ENCODE measurements at places on chromosomes 11 and 22. TPM values are rescaled to one million over a fixed set of nuclear protein-coding genes. Genes with fewer than 3 reads are reported as not detected.

NXPE1 gene
- not detected for total RNA-seq

OR4A16 gene
- total RNA-seq, result not detected

SLC25A18 gene
- 2.5 TPM for total RNA-seq

OR8D4 gene
- not detected for total RNA-seq

FREY1 gene
- not detected for total RNA-seq

TRIM51 gene
- not detected for total RNA-seq

GGTLC3 gene
- total RNA-seq, result not detected

SEC14L6 gene
- not detected for total RNA-seq

RAB39A gene
- 0.51 TPM for total RNA-seq

MPZL3 gene
- total RNA-seq, result 1.8 TPM

ZFP91 gene
- total RNA-seq, result 57.3 TPM

OR8D1 gene
- not detected for total RNA-seq

BTG4 gene
- not detected for total RNA-seq

PIWIL4 gene
- 0.78 TPM for total RNA-seq

P2RX6 gene
- 3.9 TPM for total RNA-seq

ACER3 gene
- total RNA-seq, result 10.3 TPM

GGT1 gene
- 1.5 TPM for total RNA-seq

PEX16 gene
- 8.5 TPM for total RNA-seq

UPK2 gene
- total RNA-seq, result not detected

SLC22A8 gene
- not detected for total RNA-seq

MYOD1 gene
- total RNA-seq, result not detected

MMP27 gene
- total RNA-seq, result not detected

OR52J3 gene
- not detected for total RNA-seq

OR4D11 gene
- not detected for total RNA-seq

LARGE2 gene
- total RNA-seq, result not detected

GANAB gene
- total RNA-seq, result 91.4 TPM

CKAP5 gene
- 69.4 TPM for total RNA-seq

SMCO4 gene
- total RNA-seq, result 43.4 TPM

TSG101 gene
- 56.2 TPM for total RNA-seq

KDM4D gene
- 0.40 TPM for total RNA-seq

OR5B21 gene
- total RNA-seq, result not detected

LGALS12 gene
- total RNA-seq, result 1.2 TPM

DCPS gene
- 10.7 TPM for total RNA-seq

ST14 gene
- total RNA-seq, result 1.8 TPM

SLC5A12 gene
- not detected for total RNA-seq

GRIK4 gene
- 0.11 TPM for total RNA-seq

EIF3F gene
- total RNA-seq, result 137 TPM

KIRREL3 gene
- 0.08 TPM for total RNA-seq

MMP8 gene
- not detected for total RNA-seq

IGF2 gene
- total RNA-seq, result 79.9 TPM

OR51L1 gene
- total RNA-seq, result not detected

RSF1 gene
- total RNA-seq, result 37.7 TPM

TRIM29 gene
- total RNA-seq, result not detected

BTBD18 gene
- total RNA-seq, result not detected

JRKL gene
- 6.5 TPM for total RNA-seq

JHY gene
- total RNA-seq, result 2.6 TPM

PLA2G6 gene
- total RNA-seq, result 12.0 TPM

SYT12 gene
- 0.13 TPM for total RNA-seq

AMOTL1 gene
- 45.5 TPM for total RNA-seq

ACRV1 gene
- total RNA-seq, result not detected
